ENCODE measurements at places on chromosomes 5 and 9.

DNA sequence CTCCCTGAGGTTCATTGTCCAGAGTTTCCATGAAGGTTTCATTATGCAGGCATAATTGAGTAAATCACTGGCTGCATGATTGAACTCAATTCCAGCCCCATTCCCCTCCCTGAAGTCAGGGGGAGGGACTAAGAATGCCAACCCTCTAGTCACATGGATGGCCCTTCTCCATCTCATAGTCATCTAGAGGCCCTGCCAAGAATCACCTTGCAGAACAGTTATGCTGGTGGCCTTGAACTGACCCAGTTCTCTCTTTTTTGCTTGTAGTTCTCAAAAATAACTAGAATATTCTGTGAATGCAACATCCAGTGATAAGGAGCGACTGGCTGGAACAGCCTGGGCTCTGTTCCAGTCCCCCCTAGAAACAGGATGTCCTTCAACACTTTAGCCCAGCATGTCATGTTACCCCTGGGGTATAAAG lies 31.7 kb downstream of the SLC35A4 start:
- DNase-seq, result no peak

- no peak for DNase-seq
These were observed 88.5 kb downstream of the NDFIP1 start for GRCh38 chr5:142197098-142197497.

DNA sequence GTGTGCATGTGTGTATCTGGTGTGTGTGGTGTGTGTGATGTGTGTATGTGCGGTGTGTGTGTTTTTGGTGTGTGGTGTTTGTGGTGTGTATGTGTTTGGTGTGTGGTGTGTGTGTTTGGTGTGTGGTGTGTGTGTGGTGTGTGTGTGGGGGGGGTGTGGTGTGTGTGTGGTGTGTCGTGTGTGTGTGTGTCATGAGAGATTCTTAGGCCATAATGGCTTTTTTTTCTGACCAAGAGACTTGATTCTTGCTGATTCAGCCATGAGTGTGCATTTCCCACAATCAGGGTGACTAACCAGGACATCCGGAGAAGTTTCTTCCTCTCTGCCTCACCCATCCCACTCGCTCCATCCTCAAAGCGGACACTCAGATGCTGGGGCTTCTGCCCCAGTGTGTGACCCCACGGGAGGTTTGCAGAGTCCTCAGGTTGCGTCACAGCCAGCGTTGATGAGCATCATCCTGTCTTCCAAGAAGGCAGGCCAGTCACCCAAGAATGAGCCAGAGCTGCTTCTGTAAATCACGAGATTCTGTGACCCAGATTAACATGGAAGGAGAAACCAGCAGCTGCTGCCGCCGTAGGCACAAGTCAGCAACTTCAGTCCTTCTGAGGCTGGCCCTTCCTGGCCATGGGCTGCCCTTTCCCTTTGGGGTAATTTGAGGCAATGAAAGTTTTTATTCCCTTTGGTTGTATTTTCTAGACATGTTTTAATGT lies 12.5 kb upstream of the CTSL start:
- no peak for DNase-seq

DNA sequence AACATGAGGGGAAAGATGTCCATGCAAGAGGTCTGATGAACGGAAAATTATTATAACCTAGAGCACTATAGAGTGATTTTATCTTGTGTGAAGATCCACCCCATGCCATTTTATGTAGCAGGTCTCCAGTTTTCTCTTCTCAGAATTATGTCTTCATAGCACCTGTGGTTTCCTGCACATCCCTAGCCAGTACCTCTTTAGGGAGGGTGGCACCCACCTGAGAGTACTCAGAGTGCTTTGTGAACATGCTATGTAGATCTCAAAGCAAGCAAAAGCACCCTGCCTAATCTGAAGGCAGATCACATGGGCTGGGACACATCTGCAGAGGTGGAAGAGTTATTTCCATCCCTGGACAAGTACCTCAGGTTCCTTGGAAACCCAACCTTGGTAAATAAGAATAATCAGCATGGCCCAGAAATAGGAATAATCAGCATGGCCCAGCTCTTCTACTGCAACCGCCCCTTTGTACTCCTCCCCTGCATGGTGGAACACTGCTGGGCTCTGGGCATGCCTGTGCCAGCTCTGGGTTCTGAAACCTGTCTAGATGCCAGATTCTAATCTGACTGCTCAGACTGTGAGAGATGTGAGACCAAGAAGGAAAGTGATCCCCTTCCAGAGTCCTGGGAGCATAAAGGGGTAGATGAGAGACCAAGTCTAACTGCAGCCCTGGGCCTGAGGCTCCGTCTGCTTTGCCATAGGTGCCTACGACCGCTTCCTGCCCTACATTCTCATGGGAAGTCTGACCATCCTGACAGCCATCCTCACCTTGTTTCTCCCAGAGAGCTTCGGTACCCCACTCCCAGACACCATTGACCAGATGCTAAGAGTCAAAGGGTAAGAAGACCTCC lies 23.7 kb downstream of the SLC22A5 start:
- DNase-seq, result no peak

DNA sequence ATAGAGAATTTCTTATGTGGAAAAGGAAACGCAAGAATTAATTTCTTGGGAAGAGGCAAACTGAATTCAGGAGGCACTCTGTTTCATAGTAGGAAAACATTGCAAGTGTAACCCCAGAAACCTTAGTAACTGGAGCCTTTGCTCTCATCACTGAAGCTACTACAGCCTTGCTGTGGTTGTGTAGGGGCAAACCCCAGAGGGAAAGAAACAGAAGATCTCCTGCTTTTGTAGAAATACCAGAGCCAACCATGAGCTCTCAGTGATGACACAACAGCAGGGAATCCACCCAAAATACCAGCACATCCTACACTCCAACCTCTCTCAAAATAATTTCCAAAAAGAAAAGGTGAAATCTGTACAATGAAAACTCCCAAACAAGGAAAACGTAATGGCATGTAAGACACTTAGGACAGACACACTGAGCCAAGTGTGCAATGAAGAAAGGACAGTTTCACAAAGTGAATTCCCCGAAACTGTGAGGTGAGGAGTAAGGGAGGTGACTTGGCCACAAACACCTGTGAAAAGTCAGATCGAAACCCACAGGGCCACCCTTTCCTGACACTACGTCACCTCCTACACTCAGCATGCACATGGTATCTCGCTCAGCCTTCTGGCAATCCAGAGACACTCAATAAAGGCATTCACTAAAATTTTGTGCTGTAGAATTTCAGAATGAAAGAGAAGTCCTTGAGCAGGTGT lies 8.5 kb upstream of the ACSL6 start:
- no peak for DNase-seq

DNA sequence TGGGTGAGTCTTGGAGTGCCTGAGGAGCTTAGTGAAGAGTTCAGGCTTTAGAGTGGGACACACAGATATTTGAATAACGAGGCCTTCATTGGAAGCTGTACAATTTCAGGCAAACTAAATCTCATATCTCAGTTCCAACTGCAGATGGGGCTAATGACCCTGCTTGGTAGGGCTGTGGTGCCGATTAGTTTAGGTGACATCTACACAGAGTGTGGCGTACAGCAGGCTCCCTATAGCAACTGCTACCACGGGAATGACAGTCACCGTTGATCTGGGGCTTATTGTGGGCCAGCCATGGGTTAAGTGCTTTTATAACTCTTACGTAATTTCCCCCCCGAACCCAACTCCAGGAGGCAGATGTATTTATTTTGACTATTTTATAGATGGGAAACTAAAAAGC lies 70.8 kb downstream of the FAT2 start:
- no peak for DNase-seq

DNA sequence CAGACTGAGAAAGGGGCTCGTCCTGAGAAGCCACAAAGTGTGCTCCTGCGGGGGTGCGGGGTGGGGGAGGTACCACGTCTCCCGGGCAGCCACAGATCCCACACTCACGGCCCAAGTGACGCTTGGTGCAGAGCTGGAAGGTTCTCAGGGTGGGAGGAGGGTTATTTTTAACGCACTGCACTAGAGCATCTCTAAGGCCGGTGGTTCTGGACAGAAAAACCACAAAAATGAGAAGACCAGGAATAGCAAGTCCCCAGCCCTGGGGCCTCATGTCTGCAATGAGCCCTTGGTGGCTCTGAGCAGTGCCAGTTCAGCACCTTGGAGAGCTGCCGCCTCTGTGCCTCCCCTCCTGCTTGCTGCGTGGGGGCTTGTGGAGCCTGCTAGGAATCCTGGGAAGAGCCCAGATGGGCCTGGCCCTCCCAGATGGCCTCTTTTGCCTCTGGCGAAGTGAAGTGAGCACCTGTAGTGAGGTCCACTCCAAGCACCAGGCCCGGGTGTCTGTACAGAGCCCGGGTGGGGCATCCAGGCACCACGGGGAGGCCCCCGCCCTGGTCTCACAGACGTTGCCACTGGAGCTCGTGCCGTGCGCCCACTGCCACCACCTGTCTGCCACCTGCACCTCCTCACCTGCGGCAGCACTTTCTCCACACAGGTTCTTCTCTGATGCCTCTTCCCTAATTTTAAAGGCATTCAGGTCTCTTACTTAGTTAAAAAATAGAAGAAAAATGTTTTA lies 48.9 kb upstream of the CACNA1B start:
- no peak for DNase-seq

- no peak for DNase-seq
These were observed 2016.6 kb downstream of the MAT2B start for GRCh38 chr5:165521816-165522610.

GRCh38 chr5:127685662-127686061 lies 17.5 kb upstream of the CCDC192 start:
- no peak for DNase-seq

- no peak for DNase-seq
These were observed 263.3 kb downstream of the TMEM167A start for GRCh38 chr5:82813861-82814260.

- no peak for DNase-seq
These were observed 58.8 kb downstream of the SH3PXD2B start for GRCh38 chr5:172395483-172395882.

- DNase-seq, result no peak
These were observed 23.0 kb upstream of the NR3C1 start for GRCh38 chr5:143426437-143426991.

- no peak for DNase-seq
These were observed 38.0 kb upstream of the PRDM12 start for GRCh38 chr9:130626249-130626996.

DNA sequence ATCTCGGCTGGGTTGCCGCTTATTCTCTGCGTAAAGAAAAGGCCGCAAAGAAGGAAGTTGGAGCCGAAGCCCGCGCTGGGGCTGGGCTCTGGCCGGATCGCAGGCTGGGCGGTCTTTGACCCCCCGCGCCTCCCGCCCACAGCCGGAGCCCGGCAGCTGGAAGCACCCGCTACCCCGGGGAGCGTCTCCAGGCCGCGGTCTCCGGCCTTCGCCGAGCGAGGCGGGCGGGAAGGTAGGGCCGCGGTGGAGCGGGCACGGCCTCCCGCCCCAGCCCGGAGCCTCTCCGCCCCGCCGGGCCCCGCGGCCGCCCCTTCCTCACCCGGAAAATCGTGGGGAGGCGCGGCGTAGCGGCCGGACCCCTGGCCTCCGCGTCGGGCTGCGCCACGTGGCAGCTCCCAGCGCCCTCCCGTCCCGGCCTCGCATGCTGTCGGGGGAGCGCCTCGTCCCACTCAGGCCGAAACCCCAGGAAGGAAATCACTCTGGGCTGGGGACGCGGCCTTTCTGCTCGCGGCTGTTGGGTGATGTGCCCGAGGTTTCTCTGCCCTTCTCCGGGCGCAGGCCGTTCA lies 12.0 kb downstream of the FOXD1 start:
- no peak for DNase-seq

GRCh38 chr5:102753889-102754766 lies 977 bp upstream of the PAM start:
- no peak for DNase-seq

GRCh38 chr5:5784101-5784500 lies 361.6 kb downstream of the ICE1 start:
- DNase-seq, result no peak

- no peak for DNase-seq
These were observed 673 bp downstream of the CDC25C start for GRCh38 chr5:138330813-138331448.

- DNase-seq, result no peak
These were observed 383.9 kb downstream of the CTNND2 start for GRCh38 chr5:11520241-11520930.

DNA sequence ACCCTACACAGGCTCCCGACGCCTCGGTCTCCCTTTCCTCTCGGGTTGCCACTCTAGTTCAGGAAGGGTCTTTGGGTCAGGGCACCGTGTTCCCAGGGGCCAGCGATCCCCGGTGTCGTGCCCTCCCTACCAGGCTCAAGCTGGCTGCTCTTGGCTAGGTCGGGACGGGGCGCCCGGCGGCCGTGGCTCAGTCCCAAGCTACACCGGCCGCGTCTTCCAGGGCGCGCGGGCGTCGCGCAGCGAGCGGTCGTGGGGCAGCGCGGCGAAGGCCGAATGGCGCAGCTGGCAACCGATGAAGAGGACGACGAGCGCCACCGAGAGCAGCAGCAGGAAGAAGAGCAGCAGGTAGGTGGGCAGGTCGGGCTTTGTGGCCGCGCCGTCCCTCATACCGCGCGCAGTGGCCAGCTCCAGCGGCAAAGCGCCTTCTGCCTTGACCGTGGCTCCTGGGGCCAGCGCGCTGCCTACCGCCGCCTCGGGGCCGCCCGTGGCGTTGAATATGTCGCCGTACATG lies 892 bp downstream of the SMIM32 start:
- no peak for DNase-seq

- DNase-seq, result no peak
These were observed 326.9 kb upstream of the PUM3 start for GRCh38 chr9:3170819-3171218.

DNA sequence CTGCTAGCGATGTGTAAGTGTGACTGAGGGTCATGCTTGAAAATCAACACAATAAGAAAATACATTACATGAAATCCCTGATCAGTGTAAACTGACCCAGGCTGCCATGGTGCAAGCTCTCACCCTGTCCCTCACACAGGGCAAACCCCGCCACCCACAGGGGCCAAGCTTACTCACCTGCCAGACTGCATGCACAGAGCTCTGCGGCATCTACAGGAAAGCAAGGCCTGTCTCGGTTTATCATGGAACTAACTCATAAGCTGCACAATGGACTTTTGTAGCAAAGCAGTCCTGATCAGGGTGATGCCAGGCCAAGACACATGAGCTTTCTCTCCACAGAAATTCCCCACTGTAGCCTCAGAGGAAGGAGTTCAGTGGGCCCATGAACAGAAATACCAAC lies 9.7 kb downstream of the IPPK start:
- DNase-seq, result no peak

- DNase-seq, result no peak
These were observed 58.0 kb upstream of the CDK5RAP2 start for GRCh38 chr9:120637919-120638318.

DNA sequence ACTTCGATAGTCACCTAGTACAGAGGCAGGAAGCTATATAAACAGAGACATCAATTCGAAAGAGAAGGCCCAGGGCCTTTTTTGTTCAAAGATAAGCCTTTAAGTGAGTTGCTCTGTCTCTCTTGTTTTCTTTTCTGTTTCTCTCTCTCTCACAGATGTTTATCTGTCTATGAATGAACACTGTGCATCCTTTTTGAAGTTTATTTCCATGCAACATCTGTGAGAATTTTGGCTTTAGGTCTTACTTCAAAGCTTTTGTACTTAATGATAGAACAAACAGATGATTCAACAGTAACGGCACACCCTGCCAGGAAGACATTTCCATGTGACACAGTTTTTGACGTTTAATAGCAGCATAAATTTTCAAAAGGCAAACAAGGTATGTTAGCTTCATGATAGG lies 1413.1 kb upstream of the CDH6 start:
- no peak for DNase-seq

GRCh38 chr9:124885551-124885950 lies 23.6 kb downstream of the ARPC5L start:
- no peak for DNase-seq

GRCh38 chr5:178249191-178249989 lies 16.8 kb upstream of the PHYKPL start:
- DNase-seq, result no peak

Measured in mesothelial cell of epicardium (in vitro differentiated cells).